ENCODE measurements at places on chromosomes 11 and 22.

GRCh38 chr11:34311126-34311525 is 46.7 kb downstream of the ABTB2 start:
- no peak for DNase-seq

DNA sequence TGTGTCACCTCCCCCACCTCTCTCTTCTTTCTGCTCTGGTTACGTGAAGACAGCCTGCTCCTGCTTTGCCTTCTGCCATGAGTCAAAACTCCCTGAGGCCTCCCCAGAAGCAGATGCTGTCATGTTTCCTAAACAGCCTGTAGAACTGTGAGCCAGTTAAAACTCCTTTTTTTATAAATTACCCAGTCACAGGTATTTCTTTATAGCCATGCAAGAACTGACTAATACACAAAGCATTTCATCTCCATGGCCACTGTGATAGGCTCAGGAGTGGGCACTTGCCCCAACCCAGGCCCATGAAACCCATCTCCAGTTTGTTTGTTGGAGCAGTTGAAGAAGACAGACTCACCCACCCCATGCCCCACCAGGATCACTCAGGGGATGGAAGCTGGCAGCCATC is 253.3 kb upstream of the ISX start:
- no peak for DNase-seq

GRCh38 chr11:58772329-58773285 is 40.9 kb upstream of the GLYAT start:
- no peak for DNase-seq

- DNase-seq = no peak
Observed at GRCh38 chr11:35308157-35308556, 111.2 kb downstream of the SLC1A2 start.
